Body of pancreas (tissue), 4 donors: ENCODE measurements at places on chromosomes 7 and 10. TPM values are rescaled to one million over a fixed set of nuclear protein-coding genes. Genes with fewer than 3 reads are reported as not detected.

DNA sequence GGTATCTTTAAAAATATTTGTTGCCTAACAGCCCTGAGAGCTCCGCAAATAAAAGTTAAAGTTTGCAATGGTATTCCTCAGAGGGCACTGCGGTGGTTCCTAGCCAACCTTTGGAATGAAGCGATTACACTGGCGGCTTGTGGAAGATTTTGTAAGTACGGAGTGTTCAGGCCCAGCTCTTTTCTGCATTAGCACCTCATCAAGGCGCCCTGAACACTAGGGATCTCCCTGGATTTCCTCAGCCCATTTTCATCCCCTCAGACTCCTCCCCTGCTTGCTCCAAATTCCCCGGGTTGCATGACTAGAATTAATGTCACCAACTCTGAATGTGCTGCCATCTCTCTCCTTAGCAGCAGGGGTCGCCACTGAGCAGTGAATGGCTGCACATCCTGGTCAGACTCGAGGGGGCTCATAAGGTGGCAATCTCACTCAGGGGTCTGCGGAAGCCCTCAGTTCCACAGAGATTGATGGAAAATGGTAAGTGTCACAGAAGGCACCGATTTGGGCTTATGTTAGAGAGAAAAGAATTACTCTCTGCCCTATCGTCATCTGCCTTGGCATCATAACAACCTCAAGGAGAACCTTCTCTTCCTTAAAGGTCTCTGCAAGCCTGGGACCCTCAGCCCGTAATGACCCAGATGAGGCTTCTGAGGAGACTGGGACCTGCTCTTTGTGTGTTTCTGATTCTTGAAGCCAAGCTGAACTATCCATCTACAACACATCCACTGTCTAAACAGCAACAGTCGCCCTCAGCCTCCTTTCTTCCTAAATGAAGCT lies 262.8 kb upstream of the AOAH start:
- no peaks in the 10 kb centered on the region for H3K4me1 ChIP-seq
- no peak overlapping the region for H3K4me3 ChIP-seq
- H3K36me3 ChIP-seq: no peaks in the 10 kb centered on the region
- peak; percentile 75 for DNase-seq
- no peak overlapping the region for H3K27ac ChIP-seq

- H3K27ac ChIP-seq: no peak overlapping the region
- H3K4me3 ChIP-seq: no peak overlapping the region
- no peaks in the 10 kb centered on the region for H3K27me3 ChIP-seq
- no peaks in the 10 kb centered on the region for H3K36me3 ChIP-seq
These were observed 36.7 kb downstream of the OSBPL3 start for GRCh38 chr7:24943096-24943948.

DNA sequence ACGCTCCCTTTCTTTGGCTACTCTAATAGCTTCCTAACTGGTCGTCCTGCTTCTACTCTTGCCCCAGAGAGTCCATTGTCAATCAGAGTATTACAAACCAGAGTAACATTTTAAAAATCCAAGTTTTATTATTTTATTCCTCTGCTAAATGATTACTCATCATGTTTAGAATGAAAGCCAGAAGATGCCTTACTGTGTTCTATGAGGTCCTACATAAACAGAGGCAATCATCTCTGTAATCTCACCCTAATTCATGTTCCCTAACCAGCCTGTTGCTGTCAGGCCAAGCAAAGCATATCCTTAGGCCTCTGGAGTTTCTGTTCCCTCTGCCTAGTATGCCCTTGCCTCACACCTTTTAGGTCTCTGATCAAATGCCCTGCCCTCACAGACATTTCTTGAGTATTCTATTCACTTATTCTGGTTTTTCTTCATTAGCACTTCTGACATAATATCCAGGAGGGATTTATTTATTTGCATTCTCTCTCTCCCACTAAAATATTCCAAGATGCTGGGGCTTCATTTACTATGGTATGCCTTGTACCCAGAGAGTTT lies 497.5 kb downstream of the PHTF2 start:
- no peak for DNase-seq
- H3K36me3 ChIP-seq: no peaks in the 10 kb centered on the region
- no peaks in the 10 kb centered on the region for H3K27me3 ChIP-seq
- H3K27ac ChIP-seq: peak overlapping the region; percentile 4
- no peak overlapping the region for H3K4me3 ChIP-seq

DNA sequence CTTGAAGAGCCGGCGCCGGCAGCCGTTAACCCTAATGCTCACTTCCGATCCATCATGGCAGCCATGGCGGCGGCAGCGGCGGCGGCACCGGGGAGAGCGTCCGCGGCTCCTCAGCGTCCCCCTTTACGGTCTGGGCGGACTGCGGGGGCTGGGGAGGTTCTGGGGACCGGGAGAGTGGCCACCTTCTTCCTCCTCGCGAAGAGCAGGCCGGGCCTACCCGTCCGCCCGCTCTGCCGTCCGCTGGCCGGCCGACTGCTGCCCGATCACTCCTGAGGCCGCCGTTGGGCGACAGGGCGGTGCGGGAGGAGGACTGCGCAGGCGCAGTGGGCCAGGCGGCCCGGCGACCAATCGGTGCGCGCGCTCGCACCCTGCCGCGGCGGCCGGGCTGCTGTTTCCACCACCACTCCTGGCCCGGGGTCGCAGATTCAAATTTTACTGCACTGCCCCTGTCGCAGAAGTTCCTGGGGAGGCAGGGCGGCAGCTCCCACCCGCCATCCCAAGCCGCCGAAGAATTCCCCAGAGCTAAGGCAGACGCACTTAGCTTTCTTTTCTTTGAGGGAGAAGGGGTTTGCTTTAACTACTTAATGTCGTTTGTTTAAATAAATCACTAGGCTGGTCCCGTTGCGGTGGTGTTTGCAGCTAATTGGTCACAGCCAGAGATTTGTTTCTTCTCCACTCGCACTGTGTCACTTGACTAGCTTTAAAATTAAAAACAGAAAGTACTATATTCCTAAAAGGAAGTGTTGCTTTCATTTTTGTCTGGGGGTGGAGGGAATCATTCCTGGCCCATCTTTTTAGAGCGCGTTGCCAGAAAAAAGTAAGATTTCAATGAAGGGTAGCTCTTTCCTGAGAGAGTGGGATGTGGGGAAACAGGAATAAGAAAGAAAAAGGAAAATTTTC lies at the start of gene KIF5B:
Gene KIF5B, minus strand, starts transcription at position 290 of the 900 bp plus-strand sequence. CDS start 452 bp downstream, outside the sequence.
- peaks cover 32% of the 10 kb centered on the region for H3K4me1 ChIP-seq
- no peaks in the 10 kb centered on the region for H3K36me3 ChIP-seq
- H3K27me3 ChIP-seq: no peaks in the 10 kb centered on the region
- DNase-seq: peak; percentile 89

UPK3B gene
- total RNA-seq: 2.3 TPM
